ENCODE measurements at places on chromosomes 6 and 20.

DNA sequence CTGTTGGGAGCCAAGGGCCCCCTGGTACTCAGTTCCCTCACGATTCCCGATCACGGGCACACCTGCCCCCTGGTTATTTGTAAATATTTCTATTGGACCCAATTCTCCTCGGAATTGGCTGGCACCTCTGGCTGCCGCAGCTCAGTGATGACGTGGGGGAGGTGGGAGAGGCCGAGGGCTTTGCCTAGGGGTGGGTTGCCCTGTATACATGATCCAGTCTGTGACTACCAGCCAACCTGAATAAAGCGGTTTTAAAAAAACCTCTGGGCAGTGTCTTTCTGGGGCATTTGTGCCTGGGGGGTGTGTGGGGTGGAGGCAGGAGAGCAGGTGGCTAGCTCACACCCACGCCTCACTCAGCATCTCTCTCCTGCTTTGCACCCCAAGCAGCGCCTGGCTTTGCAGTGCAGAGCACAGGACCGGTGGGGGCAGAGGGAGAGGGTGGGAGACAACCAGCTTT, 42.2 kb downstream of the VSTM2L start:
- DNase-seq, result peak; percentile 43

- DNase-seq, result peak; percentile 96
Observed at GRCh38 chr6:35688605-35689322, at the start of gene FKBP5. Gene FKBP5, minus strand, starts transcription at chr6:35688915. Its CDS starts 46,091 bp downstream, at chr6:35642824.

DNA sequence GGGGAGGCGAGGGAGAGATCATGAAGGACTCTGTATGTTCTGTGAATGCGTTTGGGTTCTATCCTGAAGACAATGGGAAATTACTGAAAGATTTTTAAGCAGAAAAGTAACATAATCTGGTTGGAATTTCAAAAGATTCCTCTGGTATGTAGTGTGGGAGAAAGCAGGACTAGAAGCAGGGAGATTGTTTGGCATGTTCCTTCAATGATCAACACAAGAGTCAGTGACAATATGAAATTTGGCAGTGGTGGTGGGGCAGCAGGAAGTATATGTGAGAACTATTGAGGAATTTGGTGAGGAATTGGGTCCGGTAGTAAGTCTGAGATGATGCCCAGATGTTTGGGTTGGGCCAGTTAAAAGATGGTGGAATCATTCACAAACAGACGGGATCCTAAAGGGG, 348.7 kb downstream of the CD83 start:
- no peak for DNase-seq

- peak; percentile 67 for DNase-seq
Observed at GRCh38 chr20:34954904-34955230, 739 bp downstream of the GSS start.

All from endodermal cell (in vitro differentiated cells).